Fibroblast of skin of left biceps (primary cell): ENCODE measurements at places on chromosomes 11 and 22.

DNA sequence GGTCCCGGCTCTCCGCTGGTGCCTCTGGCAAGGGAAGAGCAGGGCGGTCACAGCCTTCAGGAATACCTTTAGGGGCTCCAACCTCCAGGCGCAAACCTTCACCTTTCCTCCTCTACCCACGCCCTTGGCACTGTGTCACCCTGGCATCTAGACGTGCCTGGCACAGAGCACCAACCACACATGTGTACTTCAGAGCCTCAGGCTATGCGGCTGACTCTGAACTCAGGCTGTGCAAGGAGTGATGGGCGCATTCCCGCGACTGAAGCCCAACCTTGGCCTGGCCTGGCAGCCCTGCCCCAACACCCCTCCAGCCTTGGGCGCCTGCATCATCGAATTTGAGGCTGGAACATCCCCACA is 11.4 kb downstream of the SCARF2 start:
- DNase-seq: no peak

DNA sequence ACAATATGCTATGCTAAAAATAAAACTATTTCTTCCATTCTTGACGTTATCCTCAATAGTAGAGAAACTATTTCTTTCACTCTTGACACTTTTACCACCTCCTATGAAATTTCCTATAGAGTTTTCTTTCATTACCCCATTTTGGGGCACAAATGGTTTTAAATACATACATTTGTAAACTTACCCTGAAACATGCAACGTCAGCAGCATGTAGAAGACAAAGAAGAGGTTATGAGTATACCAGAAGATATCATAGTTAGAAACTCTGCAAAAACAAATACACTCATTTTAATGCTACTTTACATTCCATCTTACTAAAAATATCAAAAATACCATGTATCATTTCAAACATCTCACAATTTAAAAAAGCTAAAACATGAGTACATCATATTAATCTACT is 69.5 kb downstream of the NOX4 start:
- DNase-seq: no peak

GRCh38 chr11:82405421-82405820 is 328.2 kb downstream of the FAM181B start:
- no peak for DNase-seq

DNA sequence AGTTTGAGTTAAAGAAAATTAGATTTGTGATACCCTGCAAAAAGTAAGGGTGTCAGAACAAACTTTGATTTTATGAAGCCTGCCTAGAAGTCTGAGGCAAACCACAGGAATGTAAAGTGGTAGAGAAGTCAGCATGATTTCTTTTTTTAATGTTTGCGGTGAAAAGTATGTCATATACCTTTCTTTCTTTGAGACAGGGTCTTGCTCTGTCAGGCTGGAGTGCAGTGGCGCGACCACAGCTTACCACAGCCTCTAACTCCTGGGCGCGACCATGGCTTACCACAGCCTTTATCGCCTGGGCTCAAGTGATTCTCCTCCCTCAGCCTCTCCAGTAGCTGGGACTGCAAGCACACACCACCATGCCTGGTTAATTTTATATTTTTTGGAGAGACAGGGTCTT is 4.7 kb downstream of the API5 start:
- no peak for DNase-seq

- peak; percentile 23 for DNase-seq
These were observed 524.2 kb upstream of the CHORDC1 start for GRCh38 chr11:90747057-90747456.

- DNase-seq: no peak
These were observed 51.6 kb downstream of the DGCR2 start for GRCh38 chr22:19070397-19071169.

GRCh38 chr11:12269446-12270214 is 107.7 kb upstream of the PARVA start:
- DNase-seq: no peak
